ENCODE measurements at places on chromosomes 12 and 14. TPM values are rescaled to one million over a fixed set of nuclear protein-coding genes. Genes with fewer than 3 reads are reported as not detected.
A peak's percentile ranks its signal among the peaks of the same experiment; 100 is the strongest.

The KRT83 gene
- not detected for total RNA-seq

The C12orf42 gene
- not detected for total RNA-seq

The PLCZ1 gene
- total RNA-seq = not detected

The MYF5 gene
- not detected for total RNA-seq

The DDX54 gene
- 25.9 TPM for total RNA-seq

- no peaks in the 10 kb centered on the region for H3K27me3 ChIP-seq
- peaks cover 2% of the 10 kb centered on the region for H3K4me1 ChIP-seq
- no peak overlapping the region for H3K4me3 ChIP-seq
- no peak for DNase-seq
- no peaks in the 10 kb centered on the region for H3K36me3 ChIP-seq
These were observed 21.2 kb downstream of the MTHFD1 start for GRCh38 chr14:64409126-64409920.

DNA sequence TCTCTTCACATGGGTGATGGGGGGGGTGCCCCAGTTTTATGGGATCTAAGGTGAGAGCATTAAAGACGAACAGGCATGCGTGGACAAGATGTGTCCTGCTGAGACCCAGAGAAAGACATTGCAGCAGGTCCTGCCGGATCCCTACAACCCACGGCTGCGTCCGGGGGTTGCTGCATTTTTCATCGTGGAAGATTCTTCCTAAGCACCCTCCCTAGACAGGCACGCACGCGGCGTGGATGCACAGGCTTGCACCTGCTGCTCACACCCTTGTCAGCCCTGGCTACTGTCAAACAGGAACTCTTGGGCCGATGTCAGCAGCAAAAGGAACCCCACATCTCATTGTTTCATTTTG, 280.6 kb upstream of the RTL1 start:
- H3K4me1 ChIP-seq = no peaks in the 10 kb centered on the region
- H3K36me3 ChIP-seq = no peaks in the 10 kb centered on the region
- no peak overlapping the region for H3K27ac ChIP-seq

DNA sequence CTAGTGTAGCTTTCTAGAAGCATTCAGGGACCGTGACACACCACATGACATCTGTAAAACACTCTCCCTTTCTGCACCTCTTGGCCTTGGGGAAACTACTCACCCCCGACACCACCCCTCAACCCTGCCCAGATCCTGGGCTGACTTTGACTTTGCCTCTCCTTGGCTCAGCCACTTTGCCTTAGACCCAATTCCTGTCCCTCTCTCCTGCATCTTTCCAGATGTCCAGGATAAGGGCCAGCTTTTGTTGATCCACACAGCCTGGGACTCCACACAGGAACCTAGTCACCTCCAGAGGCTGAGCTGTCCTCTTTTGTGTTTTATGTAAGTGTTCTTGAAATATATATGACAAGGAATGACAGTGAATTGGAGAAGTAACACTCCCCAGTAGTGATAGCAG, 153.7 kb upstream of the PLXNC1 start:
- no peak overlapping the region for H3K4me3 ChIP-seq
- H3K27ac ChIP-seq = no peak overlapping the region
- H3K36me3 ChIP-seq = no peaks in the 10 kb centered on the region
- H3K4me1 ChIP-seq = peaks cover 2% of the 10 kb centered on the region
- no peaks in the 10 kb centered on the region for H3K27me3 ChIP-seq
- no peak for DNase-seq

DNA sequence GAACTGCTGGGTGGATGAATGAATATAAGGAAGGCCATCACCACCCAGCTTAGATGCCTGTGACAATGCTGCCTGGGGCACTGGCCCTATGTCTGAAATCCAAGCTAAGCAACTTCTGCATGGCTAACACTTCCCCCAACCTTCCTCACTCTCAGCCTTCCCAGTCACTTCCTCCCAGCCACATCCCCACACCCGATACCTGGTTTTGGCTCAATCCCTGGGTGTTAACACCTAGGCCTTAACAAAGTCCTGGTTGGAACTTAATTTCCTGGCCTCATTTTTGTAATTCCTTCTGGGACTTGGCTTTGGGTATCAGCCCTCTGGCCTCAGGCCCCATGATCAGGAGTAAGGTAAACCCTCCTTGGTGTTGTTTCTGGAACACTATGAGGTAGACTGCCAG, 110.0 kb downstream of the EFCAB11 start:
- peak overlapping the region; percentile 79 for H3K27ac ChIP-seq
- peak; percentile 23 for DNase-seq
- no peak overlapping the region for H3K4me3 ChIP-seq

- no peaks in the 10 kb centered on the region for H3K36me3 ChIP-seq
- DNase-seq = no peak
- H3K27me3 ChIP-seq = no peaks in the 10 kb centered on the region
- no peak overlapping the region for H3K4me3 ChIP-seq
- no peak overlapping the region for H3K27ac ChIP-seq
These were observed 29.2 kb downstream of the BTBD7 start for GRCh38 chr14:93303659-93304058.

DNA sequence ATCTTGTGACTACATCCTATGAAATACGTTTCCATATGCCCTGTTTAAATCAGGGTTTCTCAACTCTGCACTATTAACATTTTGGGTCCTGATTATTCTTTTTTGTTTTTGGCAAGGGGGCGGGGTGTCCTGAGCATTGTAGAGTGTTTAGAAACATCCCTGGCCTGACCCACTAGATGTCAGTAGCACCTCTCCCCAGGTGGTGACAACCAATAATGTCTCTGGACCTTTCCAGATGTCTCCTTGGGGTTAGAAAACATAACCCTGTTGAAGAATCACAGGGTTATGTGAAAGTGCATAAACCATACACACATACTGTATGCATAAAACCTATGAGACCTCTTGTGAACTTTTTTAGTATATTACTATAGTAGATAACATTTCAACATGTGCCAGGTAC, 1.4 kb downstream of the ACAD10 start:
- no peak for DNase-seq
- H3K4me3 ChIP-seq = no peak overlapping the region
- peaks cover 10% of the 10 kb centered on the region for H3K4me1 ChIP-seq
- H3K27me3 ChIP-seq = no peaks in the 10 kb centered on the region
- no peaks in the 10 kb centered on the region for H3K36me3 ChIP-seq

GRCh38 chr12:117439531-117440001, 78.1 kb upstream of the NOS1 start:
- no peak overlapping the region for H3K4me3 ChIP-seq
- H3K27ac ChIP-seq = no peak overlapping the region
- H3K27me3 ChIP-seq = no peaks in the 10 kb centered on the region
- DNase-seq = no peak
- no peaks in the 10 kb centered on the region for H3K4me1 ChIP-seq

DNA sequence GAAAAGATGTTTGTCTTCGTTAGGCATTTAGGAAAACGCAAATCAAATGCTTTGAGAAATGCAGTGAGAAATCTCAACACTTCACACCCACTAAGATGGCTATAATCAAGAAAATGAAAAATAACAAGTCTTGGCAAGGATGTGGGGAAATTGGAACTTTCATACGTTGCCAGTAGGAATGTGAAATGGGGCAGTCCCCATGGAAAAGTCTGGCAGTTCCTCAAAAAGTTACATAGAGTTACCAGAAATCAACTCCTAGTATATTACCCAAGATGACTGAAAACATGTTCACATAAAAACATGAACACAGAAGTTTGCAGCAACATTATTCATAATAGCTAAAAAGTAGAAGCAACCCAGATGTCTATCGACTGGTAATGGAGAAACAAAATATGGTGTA, 41.5 kb upstream of the LRTM2 start:
- H3K4me1 ChIP-seq = peaks cover 23% of the 10 kb centered on the region
- DNase-seq = no peak
- no peak overlapping the region for H3K27ac ChIP-seq
- H3K36me3 ChIP-seq = no peaks in the 10 kb centered on the region
- H3K27me3 ChIP-seq = no peaks in the 10 kb centered on the region

GRCh38 chr14:99853206-99853605, 60.0 kb downstream of the EML1 start:
- H3K4me1 ChIP-seq = no peaks in the 10 kb centered on the region
- H3K4me3 ChIP-seq = no peak overlapping the region
- H3K27ac ChIP-seq = no peak overlapping the region
- no peak for DNase-seq
- no peaks in the 10 kb centered on the region for H3K27me3 ChIP-seq
- H3K36me3 ChIP-seq = peaks cover 2% of the 10 kb centered on the region

- no peak overlapping the region for H3K4me3 ChIP-seq
- H3K4me1 ChIP-seq = no peaks in the 10 kb centered on the region
- H3K36me3 ChIP-seq = no peaks in the 10 kb centered on the region
- no peaks in the 10 kb centered on the region for H3K27me3 ChIP-seq
These were observed 254.4 kb upstream of the CCDC196 start for GRCh38 chr14:66231820-66232219.

DNA sequence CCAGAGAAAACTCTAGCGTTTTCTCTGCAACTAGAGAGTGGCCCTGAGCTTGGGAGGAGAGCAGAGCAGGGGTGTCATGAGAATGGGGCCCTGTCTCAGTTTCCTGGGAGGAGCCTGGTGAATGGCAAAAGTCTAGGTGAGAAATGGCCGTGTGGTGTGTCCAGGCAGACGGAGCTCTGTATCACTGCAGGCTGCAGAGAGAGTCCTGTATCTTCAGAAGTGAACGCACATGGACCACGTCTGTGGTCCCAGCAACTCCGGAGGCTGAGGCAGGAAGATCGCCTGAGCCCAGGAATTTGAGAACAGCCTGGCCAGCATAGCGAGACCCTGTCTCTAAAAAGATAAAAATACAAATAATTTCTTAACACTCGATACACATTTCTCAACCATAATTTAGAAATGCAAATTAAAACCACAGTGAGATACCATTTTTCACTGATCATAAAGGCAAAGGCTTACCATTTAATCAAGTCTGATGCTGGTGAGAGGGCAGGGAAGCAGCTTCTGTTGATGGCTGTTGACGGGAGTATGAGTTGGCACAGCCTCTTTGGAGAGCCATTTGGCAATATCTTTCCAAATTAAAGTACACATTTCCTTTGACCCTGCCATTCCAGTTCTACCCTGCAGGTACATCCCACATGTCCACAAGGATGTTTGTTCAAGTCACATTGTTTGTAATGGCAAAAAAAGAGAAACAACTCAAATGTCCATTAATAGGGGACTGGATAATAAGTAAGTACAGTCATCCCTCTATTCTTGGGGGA, 51.0 kb downstream of the NFKBIA start:
- no peak for DNase-seq
- H3K4me3 ChIP-seq = no peak overlapping the region

- no peak overlapping the region for H3K4me3 ChIP-seq
- peak overlapping the region; percentile 97 for H3K27ac ChIP-seq
- peaks cover 9% of the 10 kb centered on the region for H3K36me3 ChIP-seq
- H3K4me1 ChIP-seq = peaks cover 62% of the 10 kb centered on the region
- peak; percentile 85 for DNase-seq
These were observed 38.5 kb downstream of the LTBP2 start for GRCh38 chr14:74573421-74574089.

GRCh38 chr14:22285991-22286390, 303.0 kb downstream of the DAD1 start:
- no peak overlapping the region for H3K4me3 ChIP-seq
- H3K27me3 ChIP-seq = peaks cover 5% of the 10 kb centered on the region
- H3K4me1 ChIP-seq = no peaks in the 10 kb centered on the region
- H3K27ac ChIP-seq = no peak overlapping the region

All from fibroblast of lung (primary cell).